Fibroblast of skin of left quadriceps (primary cell): ENCODE measurements at places on chromosomes 3 and 15.

DNA sequence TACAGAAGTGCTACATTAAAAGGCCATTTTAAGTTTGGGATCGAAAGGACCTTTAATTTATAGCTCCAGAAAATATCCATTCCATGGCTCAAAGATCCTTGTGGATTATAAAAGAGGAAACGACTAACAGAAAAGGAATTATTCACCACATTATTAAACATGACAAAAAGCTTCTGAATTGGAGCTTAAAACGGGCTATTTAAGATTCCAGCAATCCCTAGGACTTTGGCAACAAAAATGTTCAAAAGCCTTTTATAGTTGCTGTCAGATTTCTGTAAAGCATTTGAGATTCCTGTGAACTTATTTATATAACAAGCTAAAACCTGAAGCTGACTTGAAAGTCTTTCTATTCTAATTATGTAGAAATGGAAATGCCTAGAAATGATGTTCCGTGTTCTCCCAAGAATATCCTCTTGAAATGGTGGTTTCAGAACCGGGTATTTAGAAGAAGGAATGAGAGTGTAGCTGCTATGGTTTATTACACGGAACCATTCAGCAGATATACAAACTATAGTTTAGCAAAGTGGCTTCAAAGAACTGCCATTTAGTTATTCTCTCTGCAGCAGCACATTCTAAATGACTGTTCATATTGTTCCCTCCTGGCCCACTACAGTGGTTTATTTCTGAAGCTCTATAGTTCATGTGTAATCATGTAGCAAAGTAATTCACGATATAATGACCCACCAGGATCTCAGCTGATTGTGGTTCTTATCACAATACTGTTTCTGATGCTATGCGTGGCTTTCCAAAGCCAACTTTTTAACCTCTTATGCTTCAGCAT is 961.7 kb downstream of the FHIT start:
- DNase-seq = peak; percentile 54

DNA sequence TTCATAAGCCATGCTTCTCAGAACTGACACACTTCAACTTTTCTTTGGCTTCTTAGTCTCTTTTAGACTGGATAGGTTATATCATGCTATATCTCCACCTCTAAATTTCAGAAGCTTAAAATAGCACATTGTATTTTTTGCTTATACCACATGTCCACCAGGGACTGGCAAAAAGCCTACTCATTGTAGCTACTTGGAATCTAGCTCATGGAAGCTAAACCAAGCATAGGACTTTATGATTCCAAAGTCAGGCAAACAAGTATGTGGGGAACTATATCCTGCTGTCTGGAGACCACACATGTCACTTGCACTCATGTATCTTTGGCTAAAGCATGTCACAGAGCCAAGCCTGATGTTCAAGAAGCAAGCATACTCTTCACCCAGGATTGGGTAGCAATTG is 245.0 kb upstream of the RASGRP1 start:
- DNase-seq = peak; percentile 39

DNA sequence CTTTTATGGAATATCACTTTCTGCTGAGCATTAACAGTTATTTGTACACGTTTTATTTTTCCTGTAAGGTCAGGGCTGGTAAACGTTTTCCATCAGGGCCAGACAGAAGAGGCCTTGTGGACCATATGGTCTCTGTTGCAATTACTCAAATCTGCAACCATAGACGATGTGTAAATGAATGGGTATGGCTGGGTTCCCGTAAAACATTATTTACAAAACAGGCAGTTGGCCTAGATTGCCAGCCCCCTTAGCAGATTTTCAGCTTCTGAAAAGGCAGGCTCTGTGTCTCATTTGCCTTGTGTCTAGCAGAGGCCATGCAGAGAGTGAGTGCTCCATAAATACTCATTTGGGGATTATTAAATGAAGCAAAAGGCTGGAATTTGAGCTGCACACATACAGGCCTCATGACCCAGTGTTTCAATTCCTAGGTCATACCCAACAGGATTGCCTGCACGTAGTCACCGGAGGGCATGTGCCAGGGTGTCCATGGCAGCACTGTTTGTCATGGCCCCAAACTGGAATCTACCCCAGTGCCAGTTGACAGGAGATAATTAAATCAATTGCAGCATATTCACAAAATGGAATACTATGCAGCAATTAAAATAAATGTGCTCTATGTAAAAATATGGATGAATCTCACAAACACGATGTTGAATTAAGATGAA is 51.3 kb downstream of the GPD1L start:
- DNase-seq = no peak

- peak; percentile 62 for DNase-seq
Observed at GRCh38 chr3:115330430-115330829, 183.3 kb upstream of the ZBTB20 start.

DNA sequence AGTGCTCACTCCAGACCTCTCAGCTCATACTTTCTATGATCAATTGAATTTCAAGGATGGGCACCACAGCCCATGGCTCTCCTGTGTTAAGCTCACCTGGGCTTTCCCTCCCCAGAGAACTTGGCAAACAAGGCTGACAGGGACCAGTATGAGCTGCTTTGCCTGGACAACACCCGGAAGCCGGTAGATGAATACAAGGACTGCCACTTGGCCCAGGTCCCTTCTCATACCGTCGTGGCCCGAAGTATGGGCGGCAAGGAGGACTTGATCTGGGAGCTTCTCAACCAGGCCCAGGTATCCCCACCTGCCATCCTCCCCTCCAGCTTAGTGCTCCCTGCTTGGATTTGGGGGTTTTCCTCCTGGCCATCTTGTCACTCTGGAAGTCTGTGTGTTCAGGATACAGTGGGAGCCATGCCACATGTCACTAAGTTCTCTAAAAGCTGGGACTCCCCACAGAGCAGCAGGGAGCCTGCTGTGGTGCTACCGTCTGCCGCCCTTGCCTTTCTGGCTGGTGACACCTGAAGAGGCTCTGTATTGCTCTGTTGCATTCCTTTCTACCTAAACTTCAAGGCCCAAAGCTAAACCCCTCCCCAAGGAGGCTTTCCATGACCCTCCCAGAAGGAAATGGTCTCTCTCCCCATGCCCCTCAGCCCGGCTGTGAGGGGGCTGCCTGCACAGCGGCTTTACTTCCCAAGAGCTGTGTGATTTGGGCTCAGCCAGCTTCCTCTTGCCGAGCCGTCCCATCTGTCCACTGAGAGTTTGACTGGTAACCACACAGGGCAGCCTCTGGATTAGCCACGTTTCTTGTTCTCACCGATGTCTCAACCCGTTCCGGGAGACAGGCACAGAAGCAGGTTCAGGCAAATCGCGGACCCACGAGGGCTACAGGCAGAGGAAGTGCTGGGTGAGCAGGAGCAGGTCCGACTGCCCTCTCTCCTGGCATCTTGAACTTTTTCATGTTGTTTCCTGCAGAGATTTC is 10.8 kb downstream of the TF start:
- no peak for DNase-seq

DNA sequence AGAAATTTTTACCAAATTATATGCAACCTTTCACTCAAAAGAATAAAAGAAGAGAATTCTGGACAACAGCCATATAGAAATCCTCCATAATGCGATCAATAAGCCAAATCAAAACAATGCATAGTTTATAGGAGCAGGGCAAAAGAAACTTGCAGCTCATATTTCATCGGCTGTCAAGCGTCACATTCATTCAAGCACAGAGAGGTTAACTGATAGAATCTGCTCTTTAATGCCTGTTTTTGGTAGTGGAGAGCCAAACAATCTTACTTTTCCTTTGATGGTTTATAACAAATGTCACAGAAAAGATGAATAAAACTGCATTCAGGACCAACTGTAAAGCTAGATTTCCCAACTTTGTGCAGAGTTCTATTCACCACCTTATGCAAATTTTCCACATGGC is 35.4 kb downstream of the PRTG start:
- DNase-seq = no peak

DNA sequence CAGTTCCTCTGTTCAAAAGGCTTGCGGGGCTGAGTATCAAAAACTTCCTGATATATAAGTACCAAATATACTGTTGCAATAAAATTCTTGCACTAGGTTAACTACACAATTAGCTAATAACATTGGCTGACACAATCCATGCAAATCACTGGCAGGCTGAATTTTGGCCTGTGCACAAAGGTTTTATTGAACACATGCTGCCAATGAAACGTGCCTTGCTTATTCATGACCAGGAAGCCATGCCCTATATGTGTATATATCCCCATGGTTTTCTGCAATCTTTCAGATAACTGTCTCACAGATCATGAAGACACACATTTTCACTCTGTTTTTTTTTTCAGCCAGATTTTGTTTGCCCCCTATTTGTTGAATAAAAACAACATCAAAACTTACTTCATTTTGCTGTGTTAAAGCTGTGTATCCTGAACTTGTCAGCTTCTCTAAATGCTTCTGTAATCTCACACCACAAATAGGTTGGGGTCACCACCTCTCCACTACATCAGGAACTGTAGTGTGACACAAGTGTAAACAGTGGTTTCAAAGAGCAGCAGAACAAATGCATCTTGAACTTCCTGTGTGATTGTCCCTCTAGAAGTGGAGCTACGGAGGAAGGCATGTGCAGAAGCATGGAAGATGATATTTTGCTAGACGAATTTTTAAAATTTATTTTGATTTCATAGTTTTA is 920.7 kb upstream of the NR2F2 start:
- no peak for DNase-seq

GRCh38 chr15:37014566-37014965 is 85.8 kb downstream of the MEIS2 start:
- no peak for DNase-seq

- no peak for DNase-seq
Observed at GRCh38 chr3:186938716-186939115, 8.4 kb downstream of the ST6GAL1 start.

DNA sequence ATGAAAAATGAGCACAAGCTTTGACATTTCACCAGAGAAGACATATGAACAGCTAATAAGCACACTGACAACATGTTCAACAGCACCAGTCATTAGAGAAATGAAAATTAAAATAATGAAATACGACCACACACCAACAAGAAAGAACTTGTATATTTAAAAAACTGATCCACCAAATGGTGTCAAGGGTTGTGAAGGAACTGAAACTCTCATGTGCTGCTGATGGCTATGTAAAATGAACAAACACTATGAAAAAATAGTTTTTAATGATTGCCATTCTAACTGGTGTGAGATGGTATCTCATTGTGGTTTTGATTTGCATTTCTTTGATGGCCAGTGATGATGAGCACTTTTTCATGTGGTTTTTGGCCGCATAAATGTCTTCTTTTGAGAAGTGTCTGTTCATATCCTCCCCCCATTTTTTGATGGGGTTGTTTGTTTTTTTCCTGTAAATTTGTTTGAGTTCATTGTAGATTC is 193.8 kb downstream of the SCAPER start:
- DNase-seq = no peak

GRCh38 chr3:3603351-3603750 is 195.9 kb upstream of the LRRN1 start:
- no peak for DNase-seq

GRCh38 chr3:170414202-170414663 is 4.4 kb upstream of the CLDN11 start:
- peak; percentile 99 for DNase-seq

DNA sequence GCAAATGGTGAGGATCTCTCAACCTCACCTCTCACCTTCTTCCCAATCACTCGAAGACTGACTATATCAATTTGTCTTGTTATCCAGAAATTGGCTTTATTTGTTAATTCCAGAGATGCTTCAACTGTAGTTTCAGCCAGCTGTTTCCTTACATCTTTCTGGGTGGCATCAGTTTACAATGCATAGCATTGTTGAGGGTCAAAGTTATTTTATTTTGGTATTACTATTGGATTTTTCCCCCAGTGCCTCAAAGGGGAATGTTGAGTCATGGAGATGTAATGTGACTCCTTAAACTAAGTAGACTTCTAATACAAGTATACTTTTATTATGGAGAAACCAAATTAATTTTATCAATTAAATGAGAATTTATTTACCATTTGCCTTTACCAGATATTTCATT is 351.6 kb downstream of the TIGIT start:
- DNase-seq = no peak

GRCh38 chr3:73074781-73075180 is 13.3 kb downstream of the EBLN2 start:
- DNase-seq = peak; percentile 22

DNA sequence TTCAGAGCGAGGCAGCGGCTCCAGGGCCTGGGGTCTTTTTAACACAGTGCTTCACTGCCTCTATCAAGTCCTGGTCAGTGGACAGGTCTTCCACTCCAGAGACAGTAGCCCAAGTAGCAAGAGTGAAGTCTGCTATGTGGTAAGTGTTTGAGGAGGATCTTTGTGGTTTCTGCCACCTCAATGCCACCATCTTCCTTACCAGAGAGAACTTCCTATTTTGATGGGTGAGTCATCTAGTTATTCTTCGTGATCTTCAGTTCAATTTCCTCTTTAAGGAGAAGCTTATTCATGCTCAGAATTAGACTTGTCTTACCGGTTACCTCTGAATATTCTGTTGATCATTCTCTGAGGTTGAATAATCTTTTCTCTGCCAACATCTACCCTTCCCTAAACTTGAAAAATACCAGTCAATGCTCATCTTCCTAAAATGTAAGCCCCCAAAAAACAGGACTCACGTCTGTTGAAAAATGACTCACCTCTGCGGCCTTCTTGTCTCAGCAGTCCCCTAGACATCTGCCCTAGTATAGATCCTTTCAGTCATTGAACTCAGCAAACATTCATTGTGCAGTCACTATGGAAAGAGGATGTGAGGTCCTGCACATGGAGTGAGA is 32.2 kb upstream of the BCL6 start:
- DNase-seq = no peak

GRCh38 chr3:9295007-9295406 is 45.6 kb upstream of the SRGAP3 start:
- no peak for DNase-seq

GRCh38 chr15:74338676-74339075 is 28.8 kb downstream of the CYP11A1 start:
- DNase-seq = no peak

- DNase-seq = no peak
Observed at GRCh38 chr3:46517016-46517783, 19.4 kb downstream of the RTP3 start.

DNA sequence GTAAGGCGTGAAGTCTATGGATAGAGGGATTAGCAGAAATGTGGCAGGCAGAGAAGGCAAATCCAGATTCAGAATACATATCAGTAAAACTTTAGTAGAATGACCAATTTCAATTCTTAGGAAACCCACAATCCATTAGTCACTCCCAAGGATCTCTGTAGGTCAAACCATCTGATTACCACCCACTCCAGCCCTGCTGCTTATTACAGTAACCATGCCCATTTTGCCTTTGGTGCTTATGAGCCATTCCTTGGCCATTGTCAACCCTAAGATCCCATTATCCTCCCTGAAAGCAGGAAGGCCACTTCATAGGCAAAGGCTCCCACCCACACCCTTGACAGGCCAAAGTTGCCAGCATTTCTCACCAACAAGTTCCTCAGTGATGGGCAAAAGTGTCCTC is 5.1 kb upstream of the KLHL40 start:
- DNase-seq = no peak

GRCh38 chr3:164222197-164222596 is 856.1 kb downstream of the SI start:
- no peak for DNase-seq
